ENCODE measurements at places on chromosomes 11 and 22. TPM values are rescaled to one million over a fixed set of nuclear protein-coding genes. Genes with fewer than 3 reads are reported as not detected.

The HOATZ gene
- not detected for total RNA-seq

GRCh38 chr11:47595967-47596366 lies 1.8 kb upstream of the C1QTNF4 start:
- H3K4me1 ChIP-seq: peaks cover 13% of the 10 kb centered on the region
- no peak overlapping the region for H3K27ac ChIP-seq
- peaks cover 27% of the 10 kb centered on the region for H3K27me3 ChIP-seq
- DNase-seq: no peak
- no peak overlapping the region for H3K4me3 ChIP-seq

- H3K4me1 ChIP-seq: no peaks in the 10 kb centered on the region
- H3K27me3 ChIP-seq: no peaks in the 10 kb centered on the region
- no peak for DNase-seq
- no peaks in the 10 kb centered on the region for H3K36me3 ChIP-seq
Observed at GRCh38 chr11:118699506-118700220, 20.2 kb upstream of the TREH start.

The SLC1A2 gene
- total RNA-seq: 2.5 TPM

GRCh38 chr22:27293721-27294445 lies 507.7 kb downstream of the MN1 start:
- H3K36me3 ChIP-seq: no peaks in the 10 kb centered on the region
- peaks cover 25% of the 10 kb centered on the region for H3K27me3 ChIP-seq
- no peak overlapping the region for H3K27ac ChIP-seq
- H3K4me1 ChIP-seq: no peaks in the 10 kb centered on the region
- DNase-seq: no peak

The MRGPRE gene
- total RNA-seq: not detected

DNA sequence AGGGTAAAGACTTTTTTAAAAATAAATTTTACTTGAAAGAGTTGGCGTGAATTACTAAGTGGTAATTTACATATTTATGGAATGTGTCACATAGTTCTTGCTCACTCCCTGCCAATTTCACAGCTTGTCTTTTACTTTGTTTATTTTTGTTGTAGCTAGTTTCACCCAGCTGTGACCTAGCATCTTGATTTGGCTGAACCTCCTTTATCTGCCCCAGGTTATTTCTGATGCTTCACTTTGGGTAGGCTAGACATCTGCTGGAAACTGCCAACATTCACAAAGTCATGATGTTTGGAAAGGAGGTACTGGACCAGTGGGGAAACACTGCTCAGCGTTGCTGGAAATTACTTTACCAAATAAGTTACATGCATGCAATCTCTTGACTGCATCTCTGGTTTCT lies 1676.0 kb upstream of the RAG2 start:
- H3K4me1 ChIP-seq: no peaks in the 10 kb centered on the region
- H3K27me3 ChIP-seq: no peaks in the 10 kb centered on the region
- H3K4me3 ChIP-seq: no peak overlapping the region
- H3K27ac ChIP-seq: no peak overlapping the region
- DNase-seq: no peak
- H3K36me3 ChIP-seq: no peaks in the 10 kb centered on the region

DNA sequence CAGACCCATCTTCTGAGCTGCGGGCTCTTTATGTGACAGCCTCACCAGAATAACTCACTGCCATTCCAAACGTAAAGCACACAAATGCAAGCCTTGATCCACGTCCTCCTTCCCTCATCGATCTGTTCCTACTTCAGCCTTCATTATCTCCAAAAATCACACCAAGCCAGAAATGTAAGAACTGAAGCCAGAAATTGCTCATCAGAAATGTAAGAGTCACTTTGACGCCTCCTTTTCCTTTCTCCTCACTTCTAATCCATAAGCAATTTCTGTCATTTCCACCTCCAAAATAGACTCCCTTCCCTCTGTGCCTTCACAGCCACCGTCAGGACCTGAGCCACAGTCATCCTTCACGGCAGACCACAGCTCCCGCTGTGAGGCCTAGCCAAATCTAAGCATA lies 387.3 kb upstream of the B3GAT1 start:
- no peak overlapping the region for H3K4me3 ChIP-seq
- peaks cover 24% of the 10 kb centered on the region for H3K27me3 ChIP-seq
- H3K4me1 ChIP-seq: peaks cover 6% of the 10 kb centered on the region
- H3K36me3 ChIP-seq: no peaks in the 10 kb centered on the region

The CABP4 gene
- 3.2 TPM for total RNA-seq

GRCh38 chr22:36814801-36815200 lies 2.0 kb downstream of the PVALB start:
- no peak for DNase-seq
- no peaks in the 10 kb centered on the region for H3K36me3 ChIP-seq
- peaks cover 14% of the 10 kb centered on the region for H3K4me1 ChIP-seq
- no peak overlapping the region for H3K27ac ChIP-seq

- DNase-seq: no peak
- H3K27ac ChIP-seq: no peak overlapping the region
- H3K4me1 ChIP-seq: peaks cover 7% of the 10 kb centered on the region
- no peak overlapping the region for H3K4me3 ChIP-seq
- no peaks in the 10 kb centered on the region for H3K36me3 ChIP-seq
Observed at GRCh38 chr11:133403900-133404299, 128.4 kb downstream of the OPCML start.

- H3K4me3 ChIP-seq: no peak overlapping the region
- H3K27ac ChIP-seq: no peak overlapping the region
- peak; percentile 53 for DNase-seq
- H3K4me1 ChIP-seq: no peaks in the 10 kb centered on the region
Observed at GRCh38 chr11:64581057-64581523, 9.9 kb upstream of the SLC22A12 start.

The EFEMP2 gene
- total RNA-seq: 62.0 TPM

- H3K27ac ChIP-seq: no peak overlapping the region
- no peaks in the 10 kb centered on the region for H3K27me3 ChIP-seq
- H3K4me3 ChIP-seq: no peak overlapping the region
- H3K36me3 ChIP-seq: peaks cover 70% of the 10 kb centered on the region
- peaks cover 14% of the 10 kb centered on the region for H3K4me1 ChIP-seq
Observed at GRCh38 chr22:38731703-38732161, 24.1 kb downstream of the SUN2 start.

DNA sequence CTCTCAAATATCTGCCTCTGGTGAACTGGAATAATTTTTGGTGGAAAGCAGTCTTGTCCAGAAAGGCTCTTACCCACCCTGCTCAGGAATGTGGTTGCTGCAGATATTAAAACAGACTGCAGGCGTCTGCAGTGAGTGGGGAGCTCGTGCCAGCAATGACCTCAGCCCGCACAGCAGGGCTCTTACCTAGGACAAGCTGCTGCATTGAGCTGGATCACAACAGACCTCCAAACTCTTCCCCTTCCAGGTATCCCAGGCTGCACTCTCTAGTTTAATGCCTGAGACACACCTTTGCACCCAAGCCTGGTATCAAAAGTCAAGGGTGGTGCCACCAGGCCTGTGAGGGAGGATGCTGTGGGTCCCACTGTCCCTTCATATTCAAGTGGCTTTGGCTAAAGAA lies 69.7 kb upstream of the CDON start:
- H3K27me3 ChIP-seq: no peaks in the 10 kb centered on the region
- H3K4me3 ChIP-seq: no peak overlapping the region
- DNase-seq: peak; percentile 90
- H3K36me3 ChIP-seq: no peaks in the 10 kb centered on the region
- H3K27ac ChIP-seq: peak overlapping the region; percentile 67

GRCh38 chr11:74679513-74679865 lies 51.7 kb downstream of the CHRDL2 start:
- H3K4me3 ChIP-seq: no peak overlapping the region
- no peak for DNase-seq
- H3K36me3 ChIP-seq: no peaks in the 10 kb centered on the region
- no peak overlapping the region for H3K27ac ChIP-seq
- peaks cover 8% of the 10 kb centered on the region for H3K4me1 ChIP-seq
- H3K27me3 ChIP-seq: no peaks in the 10 kb centered on the region

- no peaks in the 10 kb centered on the region for H3K27me3 ChIP-seq
- H3K36me3 ChIP-seq: no peaks in the 10 kb centered on the region
- DNase-seq: peak; percentile 89
- H3K27ac ChIP-seq: no peak overlapping the region
Observed at GRCh38 chr11:66579017-66579606, 10.7 kb upstream of the CTSF start.

The NPTXR gene
- total RNA-seq: 6.3 TPM

- H3K4me3 ChIP-seq: no peak overlapping the region
- no peaks in the 10 kb centered on the region for H3K27me3 ChIP-seq
- no peak for DNase-seq
- H3K4me1 ChIP-seq: no peaks in the 10 kb centered on the region
Observed at GRCh38 chr22:38513063-38513462, 7.0 kb upstream of the DDX17 start.

Data from upper lobe of right lung (tissue), 1 donor.